Effector CD4-positive, alpha-beta T cell (primary cell): ENCODE measurements at places on chromosomes 16 and 17.

- no peak for DNase-seq
Observed at GRCh38 chr17:22202702-22203101, 510.4 kb downstream of the KCNJ18 start.

DNA sequence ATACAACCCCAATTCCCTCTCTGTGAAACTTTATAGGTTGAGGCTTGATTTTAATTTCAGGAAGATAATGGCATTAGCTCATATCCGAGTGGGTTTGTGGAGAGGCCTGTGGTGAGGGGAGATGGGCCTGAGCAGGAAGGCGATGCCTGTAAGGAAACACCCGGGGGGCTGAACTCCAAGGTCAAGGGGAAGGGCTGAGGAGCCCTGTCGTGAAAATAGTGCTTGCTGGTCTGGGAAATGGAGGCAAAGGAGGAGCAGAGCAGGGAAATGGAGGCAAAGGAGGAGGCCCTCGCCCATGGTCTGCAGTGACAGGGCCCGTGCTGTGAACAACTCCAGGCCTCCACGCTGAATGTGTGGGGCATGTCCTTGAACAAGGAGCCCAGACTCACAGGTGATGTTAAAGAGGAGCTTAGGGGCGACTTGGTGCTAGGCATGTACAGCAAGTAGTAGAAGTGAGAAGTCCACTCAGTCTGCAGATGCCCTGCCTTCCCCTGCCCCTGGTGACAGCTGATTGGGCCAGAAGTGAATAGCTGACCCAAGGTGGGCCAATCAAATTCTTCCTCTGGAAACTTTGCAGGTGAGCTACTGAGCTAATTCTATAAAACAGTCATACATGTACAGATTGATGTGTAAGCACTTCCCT, 38.1 kb downstream of the MRPS23 start:
- DNase-seq: no peak

DNA sequence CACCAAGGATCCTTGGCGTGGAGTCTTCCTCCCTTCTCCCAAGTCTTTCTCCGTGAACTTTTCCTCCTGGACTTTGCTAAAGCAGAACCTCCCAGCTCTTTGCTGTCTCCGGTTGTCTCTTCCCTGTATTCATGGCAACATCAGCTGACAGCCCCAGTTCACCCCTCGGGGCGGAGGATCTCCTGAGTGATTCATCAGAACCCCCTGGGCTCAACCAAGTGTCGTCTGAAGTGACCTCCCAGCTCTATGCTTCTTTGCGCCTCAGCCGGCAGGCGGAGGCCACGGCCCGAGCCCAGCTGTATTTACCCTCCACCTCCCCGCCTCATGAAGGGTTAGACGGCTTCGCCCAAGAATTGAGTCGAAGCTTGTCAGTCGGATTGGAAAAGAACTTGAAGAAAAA, 943 bp downstream of the CNTROB start:
- no peak for DNase-seq

DNA sequence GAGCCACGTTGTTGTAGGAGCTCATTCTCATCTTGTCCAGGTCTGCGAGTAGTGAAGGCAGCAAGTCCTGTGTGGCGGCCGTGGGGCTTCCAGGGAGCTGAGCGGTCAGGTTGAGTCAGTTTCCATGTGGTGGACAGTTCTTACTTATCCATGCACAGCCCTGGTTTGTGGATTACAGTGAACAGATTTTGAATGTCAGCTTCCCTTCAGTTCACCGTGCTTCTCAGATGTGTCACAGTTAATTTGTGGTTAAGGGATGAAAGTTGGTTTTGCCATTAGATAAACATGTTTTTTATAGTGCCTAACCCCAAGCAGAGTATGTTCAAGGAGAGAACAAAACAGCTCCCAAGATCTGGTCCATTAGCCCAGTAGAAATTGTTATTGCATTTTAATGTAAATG, 103.1 kb downstream of the RPTOR start:
- DNase-seq: no peak

GRCh38 chr16:52308051-52308450, 238.9 kb downstream of the TOX3 start:
- no peak for DNase-seq

- no peak for DNase-seq
Observed at GRCh38 chr17:27511168-27511883, 55.1 kb downstream of the KSR1 start.

DNA sequence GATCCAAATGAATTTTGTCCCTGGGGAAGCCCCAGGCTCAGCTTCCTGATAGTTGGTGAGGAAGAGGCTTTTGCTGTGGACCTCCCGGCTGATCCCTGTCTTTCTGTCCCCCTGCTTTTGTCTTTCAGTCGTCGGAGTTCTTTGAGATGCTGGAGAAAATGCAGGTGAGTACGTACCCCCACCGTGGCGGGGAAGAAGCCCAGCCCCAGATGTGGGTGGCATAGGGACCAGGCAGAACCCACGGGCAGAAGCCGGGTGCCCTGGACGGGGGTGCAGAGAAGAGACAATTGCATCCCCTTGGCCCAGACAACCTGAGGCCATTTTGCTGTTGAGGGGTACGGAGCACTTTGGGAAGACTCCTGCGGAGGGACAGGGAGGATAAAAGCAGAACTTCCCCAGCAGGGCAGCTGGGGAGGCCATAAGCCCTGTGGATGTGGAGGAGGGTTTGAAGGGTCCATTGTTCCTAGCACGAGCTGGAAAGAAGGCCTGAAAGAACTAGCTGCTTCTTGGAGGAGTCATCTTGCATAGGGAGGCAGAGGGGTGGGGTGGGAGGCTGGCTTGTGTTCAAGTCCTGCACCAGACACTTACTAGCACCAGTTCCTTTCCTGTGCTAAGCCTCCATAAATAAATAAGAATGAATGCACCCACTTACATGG, 105.6 kb downstream of the OR1D5 start:
- DNase-seq: no peak

DNA sequence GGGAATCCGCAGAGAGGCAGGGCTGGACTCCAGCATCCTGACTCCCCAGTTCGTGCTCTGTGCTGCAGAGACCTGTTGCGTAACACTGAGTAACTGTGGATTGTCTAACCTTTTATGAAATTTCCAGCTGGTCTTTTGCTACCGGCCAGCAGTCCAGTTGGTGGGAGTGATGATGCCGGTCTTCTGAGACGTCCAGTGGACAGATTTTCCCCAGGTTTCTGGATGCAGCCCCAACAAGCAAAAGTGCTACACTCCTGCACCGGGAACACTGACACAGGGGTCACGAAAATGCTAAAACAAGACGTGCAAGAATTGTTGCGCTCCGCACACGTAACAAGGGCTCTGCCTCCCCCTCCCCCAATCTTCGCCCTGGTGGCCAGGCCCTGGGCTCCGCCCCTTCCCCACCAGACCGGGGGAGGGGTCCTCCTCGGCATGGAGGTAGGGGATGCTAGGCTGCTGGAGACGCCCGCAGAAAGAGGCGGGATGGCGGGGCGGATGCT, 701 bp upstream of the MRC2 start:
- no peak for DNase-seq

GRCh38 chr16:88473666-88474534, 20.8 kb downstream of the ZFPM1 start:
- DNase-seq: no peak

DNA sequence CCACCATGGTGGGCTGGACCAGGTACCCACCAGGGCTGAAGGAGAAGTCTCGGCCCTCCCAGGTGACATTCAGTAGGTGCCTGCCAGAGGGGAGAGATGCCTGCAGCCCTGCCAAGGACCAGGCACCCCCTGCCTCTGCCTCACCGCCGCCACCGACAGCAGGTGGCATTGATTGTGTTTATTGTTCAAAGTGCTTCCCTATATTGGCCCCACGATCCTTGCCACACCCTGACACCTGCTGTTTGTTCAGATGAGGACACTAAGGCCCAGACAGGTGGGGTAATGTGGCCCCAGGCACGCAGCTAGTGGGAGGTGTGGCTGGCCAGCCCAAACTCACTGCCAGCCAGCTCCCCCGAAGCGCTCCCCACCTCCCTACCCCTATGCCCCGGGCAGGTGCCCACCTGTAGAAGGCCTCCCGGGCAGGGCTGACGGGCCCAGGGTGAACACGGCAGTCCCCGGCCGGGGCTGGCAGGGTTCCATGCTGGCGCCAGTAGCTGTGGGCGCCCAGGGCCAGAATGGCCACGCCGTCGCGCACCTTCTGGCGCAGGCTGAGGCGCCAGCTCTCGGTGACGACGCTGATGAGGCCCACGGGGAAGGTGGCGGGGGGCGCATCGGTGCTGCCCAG, 8.0 kb downstream of the GRIN2C start:
- no peak for DNase-seq

DNA sequence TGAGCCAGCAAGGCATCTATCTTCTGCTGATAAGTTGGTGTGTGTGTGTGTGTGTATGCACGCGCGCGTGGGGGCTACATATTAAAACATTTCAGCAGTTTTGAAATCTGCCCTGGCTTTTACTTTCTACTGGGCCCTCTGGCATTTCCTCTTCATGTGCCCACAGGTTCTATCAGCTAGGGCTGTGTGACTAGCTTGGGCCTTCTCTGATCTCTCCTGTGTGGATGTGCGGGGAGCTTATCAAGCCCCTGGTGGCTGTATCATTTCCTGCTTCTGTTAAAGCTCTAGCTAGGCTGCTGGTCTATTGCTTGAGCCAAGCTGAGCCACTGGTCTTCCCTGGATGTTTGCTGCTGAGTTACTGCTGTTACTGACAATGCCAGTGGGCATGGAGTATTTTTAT, 132.5 kb downstream of the AATF start:
- no peak for DNase-seq

- DNase-seq: no peak
Observed at GRCh38 chr16:70455910-70456309, 1.5 kb downstream of the FCSK start.

DNA sequence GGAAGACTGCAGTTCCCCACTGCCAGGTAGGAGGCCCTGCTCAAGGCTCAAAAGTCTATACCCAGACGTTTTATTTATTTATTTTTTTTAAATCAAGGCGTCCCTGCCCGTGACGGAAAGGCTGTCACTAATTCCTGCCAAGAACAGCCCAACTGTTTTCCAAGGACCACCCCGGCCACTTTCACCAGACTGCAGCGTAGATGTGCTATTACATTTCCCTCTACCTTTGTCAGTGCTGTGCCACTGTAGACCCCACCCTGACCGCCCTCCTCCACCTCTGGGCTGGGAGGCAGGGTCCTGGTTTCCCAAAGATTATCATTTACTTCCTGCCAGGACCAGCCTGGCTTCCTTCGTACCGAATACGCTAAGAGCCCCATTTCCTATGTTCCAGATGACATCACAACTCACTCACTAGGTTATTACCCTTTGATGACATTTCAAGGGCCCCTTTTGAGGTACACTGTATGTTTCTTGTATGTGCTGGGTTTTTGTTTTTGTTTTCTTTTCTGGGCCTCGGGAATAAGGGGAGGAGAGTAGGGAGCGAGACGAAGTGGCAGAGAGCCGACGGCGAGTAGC, 6.3 kb upstream of the RNF227 start:
- DNase-seq: no peak

DNA sequence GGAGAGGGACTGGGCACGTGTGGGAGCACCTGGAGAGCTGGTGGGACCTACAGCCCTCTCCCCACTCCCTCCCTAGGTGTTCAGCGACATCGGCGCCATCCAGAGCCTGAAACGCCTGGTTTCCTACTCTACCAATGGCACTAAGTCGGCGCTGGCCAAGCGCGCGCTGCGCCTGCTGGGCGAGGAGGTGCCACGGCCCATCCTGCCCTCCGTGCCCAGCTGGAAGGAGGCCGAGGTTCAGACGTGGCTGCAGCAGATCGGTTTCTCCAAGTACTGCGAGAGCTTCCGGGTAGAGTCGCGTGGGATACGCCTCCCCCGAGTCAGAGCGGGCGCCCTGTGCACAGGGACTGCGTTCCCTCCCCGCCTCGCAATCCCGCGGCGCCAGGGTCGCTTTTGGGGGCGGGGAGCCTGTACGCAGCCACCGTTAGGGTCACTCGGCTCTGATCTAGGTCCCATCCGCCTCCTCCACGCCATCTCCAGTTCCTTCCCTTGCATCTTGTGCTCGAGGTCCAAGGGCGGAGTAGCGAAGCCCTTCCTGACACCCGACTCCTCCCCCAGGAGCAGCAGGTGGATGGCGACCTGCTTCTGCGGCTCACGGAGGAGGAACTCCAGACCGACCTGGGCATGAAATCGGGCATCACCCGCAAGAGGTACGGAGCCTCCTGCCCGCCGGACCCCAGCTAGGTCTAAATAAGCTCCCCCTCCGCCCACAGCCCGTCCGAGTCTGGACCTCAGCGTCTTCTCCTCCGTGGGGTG, 13.0 kb downstream of the SARM1 start:
- DNase-seq: peak; percentile 50

DNA sequence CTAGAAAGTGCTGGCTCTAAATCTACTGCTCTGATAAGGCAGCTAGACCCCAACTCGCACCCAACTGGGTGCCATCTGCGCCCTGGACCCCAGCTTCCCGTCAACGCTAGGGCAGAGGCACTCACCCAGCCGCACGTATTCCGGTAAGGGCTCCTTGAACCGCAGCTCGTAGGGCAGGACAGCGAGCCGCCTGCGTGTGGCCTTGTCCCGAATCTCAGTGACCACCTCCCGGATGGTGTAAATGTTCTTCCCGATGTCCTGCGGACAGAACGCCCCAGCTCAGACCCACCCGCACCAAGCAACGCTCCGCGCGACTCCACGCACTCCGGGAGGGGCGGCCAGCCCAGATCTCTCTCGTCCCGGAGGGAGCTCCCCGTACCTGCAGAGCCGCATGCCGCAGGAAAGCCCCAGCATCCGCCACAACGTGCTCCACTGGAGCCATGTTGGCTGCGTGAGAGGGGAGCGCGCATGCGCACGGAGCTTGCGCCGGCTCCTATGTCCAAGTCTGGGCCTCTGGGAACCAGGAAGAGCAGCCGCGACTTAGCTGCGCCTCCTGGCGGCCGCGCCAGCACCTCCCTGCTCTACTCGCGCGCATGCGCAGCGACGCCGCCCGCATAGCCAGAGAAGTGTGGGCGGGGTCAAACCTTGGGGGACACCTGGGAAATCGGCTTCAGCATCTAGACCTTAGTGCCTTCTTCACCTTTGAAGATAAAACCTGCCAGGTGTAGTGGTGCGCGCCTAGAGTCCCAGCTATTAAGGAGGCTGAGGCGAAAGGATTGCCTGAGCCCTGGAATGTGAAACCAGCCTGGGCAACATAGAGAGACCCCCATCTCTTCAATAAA, at the start of gene NOB1:
NOB1 (minus strand) TSS at position 458 of the 842 bp plus-strand sequence; CDS start at position 442, 16 bp downstream.
- DNase-seq: peak; percentile 96

- DNase-seq: no peak
Observed at GRCh38 chr16:1876468-1876867, 4.5 kb upstream of the MEIOB start.

DNA sequence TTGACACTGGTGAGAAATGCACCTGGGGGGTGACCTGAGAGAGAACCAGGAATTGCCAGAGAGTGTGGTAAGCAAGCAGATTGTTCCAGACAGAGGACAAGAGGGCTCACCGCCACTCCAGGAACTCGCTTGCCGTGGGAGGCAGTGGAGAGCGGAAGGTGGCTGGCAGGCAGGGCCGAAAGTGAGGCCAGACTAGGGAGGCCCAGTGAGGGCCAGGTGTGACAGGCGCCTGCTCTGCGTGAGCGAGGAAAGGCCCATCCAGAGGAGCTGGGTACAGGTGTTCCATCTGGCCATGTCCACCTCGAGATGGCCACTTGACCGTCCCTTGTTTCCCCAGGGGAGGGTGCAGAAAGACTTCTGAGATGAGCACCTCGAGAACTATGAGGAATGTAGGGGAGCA, 11.9 kb upstream of the MYO15B start:
- no peak for DNase-seq

- DNase-seq: no peak
Observed at GRCh38 chr17:39688475-39688835, 598 bp upstream of the PGAP3 start.

GRCh38 chr17:81926451-81927151, 934 bp downstream of the MAFG start:
- peak; percentile 44 for DNase-seq
